ENCODE measurements at places on chromosomes 11 and 22.

DNA sequence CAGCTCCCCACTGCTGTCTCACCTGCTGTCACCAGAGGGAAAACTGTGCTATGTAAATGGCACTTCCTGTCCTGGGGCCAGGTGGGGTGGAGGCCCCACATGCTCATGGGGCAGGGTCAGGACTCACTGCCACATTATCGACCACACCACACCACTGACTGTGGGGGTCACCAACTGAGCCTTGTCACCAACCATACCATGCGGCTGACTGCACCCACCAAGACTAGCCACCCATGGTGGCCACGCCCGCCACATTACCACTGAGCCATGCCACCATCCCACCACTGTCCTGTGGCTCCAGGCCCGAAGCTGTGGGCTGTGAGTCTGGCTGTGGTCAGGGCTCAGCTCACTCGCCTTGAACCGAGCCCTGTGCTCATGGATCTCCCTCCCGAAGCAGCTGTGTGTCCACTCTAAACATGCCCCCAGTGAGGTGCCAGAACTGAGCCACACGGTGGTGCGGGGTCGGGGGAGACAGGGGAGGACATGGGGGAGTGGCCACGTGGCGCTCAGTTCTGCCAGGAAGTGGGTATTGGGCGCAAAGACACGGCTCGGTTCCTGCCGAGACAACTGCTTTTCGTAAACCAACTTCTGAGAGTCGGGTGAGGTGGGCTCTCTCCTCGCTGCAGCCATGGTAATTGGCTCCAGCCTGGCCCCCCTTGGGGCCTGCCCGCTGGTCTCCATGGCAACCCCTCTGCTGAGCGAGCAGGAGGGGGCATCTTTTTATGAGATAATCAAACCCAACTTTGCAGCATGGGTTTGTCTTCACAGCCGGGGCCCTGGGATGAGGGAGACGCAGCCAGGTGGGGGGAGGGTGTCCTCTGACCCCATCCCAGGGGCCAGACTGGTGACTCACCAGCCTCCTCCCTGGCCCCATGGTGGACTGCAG lies 23.2 kb downstream of the RTN4R start:
- DNase-seq = no peak

- DNase-seq = peak; percentile 45
Observed at GRCh38 chr22:28977481-28977971, 84.1 kb downstream of the C22orf31 start.

DNA sequence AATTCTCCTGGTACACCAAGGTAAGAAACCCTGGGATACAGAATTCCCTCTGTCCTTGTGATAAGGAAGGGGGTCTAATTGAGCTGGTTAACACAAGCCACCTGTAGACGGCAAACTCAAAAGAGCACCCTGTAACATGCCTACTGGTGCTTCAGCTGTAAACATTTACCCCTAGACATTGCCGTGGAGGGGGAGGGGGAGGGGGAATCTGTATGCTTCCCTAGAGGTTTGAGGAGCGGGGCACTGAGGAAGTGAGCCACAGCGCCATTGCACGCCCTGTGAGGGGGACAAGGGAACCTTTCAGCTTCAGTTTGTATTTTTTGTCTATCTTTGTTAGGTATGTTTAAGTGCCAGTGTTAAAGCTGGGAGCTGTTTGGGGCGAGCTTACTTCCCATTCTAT lies 99.8 kb downstream of the AASDHPPT start:
- DNase-seq = no peak

GRCh38 chr22:11360632-11361031 lies 4167.4 kb upstream of the OR11H1 start:
- DNase-seq = no peak

DNA sequence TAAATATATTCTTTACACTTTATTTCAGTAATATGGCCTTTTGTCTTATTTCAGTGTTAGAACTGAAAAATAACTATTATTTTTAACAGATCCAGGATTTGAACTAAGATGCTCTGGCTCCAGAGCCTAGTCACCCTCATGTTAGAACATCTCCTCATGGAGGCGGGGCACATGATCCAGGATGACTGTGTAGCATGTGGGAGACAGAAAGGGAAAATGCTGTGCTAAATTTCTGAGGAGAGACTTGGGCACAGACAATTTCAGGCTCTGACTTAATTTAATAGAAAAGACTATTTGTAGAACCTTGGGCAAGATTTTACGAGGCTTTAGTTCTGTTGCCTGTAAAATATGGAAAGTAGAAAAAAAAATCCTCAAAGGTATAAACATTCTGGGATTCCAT lies 24.1 kb downstream of the CTSC start:
- DNase-seq = no peak

DNA sequence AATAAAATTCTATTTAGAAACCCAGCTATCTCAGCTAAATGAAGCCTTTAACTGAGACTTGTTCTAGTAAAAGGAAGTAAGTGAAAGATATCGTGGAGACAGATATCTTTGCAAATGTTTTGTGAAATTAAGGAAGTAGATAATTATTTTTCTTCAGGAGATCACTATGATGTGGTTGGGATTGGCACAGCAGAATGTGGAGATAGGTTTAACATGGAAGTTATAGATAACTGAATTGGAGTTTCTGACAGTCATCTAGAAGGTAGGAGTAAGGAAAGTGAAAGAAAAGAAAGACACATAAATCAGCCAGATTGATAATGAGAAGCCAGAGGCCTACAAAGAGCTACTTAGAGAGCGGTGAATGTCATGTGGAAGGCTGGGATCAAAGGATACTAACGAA lies 4.7 kb upstream of the CASP5 start:
- no peak for DNase-seq

GRCh38 chr11:69840371-69841169 lies 21.4 kb upstream of the FGF3 start:
- no peak for DNase-seq

DNA sequence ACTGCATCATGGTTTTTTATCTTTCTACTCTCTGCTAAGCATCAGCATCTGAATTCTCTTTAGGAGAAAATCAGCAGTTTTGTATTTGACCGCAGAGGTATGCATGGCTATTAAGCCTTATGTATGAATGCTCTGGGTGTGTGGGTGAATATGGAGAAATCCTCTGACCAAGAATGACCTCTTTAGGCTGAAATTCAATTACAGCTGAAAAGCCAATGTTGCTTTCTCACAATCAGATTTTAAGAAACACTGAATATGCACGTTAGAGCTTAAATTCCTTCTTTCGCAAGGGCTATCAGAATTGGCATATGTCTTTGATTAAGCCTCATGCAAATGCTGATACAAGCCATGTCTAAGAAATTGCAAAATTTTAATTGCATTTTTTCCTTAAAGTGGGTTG lies 43.2 kb downstream of the ARHGAP42 start:
- DNase-seq = no peak

DNA sequence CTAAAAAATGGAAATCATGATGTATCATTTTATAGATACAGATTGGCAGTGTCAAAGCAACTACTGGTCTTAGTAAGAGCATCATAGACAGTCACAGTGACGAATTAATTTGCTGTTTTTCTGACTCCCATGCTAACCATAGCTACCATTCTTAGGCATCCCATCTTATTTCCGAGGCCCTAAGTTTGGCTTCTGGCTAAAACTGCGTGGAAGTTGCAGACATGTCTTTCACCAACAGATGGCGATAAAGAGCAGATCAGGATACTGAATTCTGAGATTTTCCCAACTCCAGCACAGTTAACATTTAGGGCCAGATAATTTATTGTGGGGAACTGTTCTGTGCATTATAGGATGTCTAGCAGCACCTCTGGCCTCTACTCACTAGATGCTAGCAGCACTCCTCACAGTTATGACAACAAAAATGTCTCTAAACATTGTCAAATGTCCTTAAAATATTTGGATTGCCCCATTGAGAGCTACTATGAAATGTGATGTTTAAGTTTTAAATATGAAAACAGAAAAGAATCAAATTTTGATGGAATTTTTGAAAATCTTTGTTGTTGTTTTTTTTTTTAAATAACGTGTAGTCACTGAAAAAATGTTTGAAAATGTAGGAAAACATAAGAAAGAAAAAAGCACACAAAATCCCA lies 16.3 kb downstream of the OR2AG2 start:
- DNase-seq = peak; percentile 70

- no peak for DNase-seq
Observed at GRCh38 chr11:62008193-62008592, 40.8 kb upstream of the FTH1 start.

GRCh38 chr22:24408630-24409029 lies 18.8 kb upstream of the ADORA2A start:
- DNase-seq = peak; percentile 74

DNA sequence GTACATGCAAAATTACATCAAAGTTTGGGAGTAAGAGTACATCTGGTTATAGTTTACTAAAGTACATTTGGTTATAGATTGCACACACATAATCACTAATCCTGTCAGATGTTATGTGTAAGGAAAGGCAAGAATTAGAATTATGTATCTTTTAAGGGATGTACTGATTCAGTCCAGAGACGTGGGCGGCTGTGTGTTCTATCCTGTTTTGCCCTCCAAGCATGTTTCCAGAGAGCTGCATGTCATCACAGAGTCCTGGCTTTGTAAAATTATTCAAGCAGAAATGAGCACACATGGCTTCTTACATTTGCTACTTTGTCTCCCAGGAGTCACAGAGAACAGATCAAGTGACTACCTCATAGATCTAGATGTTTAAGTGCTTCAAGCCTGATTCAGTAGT lies 33.2 kb upstream of the CEP126 start:
- no peak for DNase-seq

DNA sequence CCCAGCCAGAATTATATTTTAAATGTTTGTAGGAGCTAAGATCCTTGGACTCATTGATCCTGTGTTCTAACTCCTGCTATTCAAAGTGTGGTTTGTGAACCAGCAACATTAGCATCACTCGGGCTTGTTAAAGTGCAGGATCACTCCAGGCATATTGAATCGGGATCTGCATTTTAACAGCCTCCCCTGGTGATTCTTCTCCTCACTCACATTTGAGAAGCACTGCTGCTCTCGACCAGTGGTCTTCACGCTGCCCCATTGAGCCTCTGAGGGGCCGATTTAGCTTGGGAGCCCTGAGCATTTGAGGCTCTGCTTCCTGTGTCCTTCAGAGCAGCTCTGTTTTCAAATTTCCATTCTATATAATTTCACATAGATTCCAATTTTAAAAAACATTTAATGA lies 10.9 kb downstream of the MADD start:
- DNase-seq = no peak

DNA sequence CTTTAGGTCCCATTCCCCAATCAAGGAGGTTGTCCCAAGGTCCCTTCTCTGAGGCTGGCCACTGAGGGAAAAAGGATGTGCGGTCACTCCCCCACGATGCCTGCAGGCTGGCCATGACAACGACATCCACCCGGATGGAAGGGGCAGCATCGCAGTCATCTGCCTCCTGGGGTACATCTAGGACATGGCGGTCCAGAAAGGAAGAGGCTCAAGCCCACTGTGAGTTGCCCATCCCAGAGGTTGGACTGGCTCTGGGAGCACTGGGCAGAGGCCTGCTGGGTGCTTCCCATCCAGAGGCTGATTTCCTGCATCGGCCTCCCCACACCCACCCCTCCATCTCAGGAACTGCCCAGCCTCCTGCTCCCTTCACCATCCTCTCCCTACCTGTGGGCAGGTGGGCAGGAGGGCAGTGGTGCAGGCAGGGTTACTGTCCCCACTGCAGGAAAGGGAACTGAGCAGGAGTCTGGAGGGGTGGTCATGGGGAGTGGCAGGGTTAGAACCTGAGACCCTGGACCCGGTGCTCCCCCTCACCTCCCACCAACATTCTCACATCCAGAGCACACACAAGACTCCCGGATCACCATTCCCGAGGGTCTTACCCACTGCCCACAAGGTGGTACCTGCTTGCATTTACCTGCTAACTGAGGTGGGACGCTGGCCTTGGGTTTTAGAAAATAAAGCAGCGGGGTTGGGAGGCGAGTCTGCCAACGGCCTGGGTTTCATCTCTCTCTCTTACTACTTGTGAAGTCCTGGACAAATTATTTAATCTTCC lies 4.4 kb downstream of the RCE1 start:
- no peak for DNase-seq

DNA sequence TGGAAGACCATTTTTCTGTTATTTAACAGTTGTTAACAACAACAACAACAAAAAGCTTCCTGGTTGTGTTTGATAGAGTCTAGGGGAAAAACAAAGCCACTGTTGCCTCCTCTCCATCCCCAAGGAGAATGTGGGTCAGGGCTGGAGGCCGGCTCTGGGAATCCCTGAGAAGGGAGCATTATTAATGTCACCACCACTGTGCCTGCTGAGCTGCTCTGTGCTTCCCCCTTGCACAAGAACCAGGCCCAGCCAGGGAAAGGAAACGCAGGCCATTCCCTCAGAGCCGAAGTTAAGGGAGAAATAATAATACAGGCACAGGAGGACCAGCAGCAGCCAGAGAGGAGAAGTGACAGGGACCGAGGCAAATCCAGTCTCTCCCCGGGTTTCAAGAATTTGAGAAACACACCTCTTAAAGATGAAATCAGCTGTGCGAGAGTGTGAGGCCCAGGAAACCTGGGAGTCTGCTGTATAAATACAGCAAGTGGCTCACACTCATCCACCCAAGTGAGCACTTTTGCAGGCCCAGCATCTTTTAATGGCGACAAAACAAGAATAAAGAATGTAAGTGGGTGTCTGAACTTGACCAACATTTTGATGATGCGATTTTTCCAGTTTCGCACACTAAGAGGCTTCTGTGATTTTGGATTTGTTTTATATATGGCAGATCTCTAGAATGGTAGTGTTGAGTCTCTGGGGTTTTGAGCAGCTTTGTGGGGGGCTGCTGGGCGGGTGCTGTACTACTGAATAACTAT lies 539.2 kb downstream of the NTM start:
- DNase-seq = no peak

- DNase-seq = no peak
Observed at GRCh38 chr11:116148056-116148455, 624.7 kb downstream of the BUD13 start.

All from dermis blood vessel endothelial cell (primary cell).